CD8-positive, alpha-beta memory T cell (primary cell): ENCODE measurements at places on chromosomes 1 and 21. TPM values are rescaled to one million over a fixed set of nuclear protein-coding genes. Genes with fewer than 3 reads are reported as not detected.
A peak's percentile ranks its signal among the peaks of the same experiment; 100 is the strongest.

MAP1LC3C gene
- not detected for total RNA-seq

PLEKHN1 gene
- total RNA-seq = 3.5 TPM

LCE1F gene
- total RNA-seq = not detected

BATF3 gene
- 159 TPM for total RNA-seq

TMEM35B gene
- 31.3 TPM for total RNA-seq

DNA sequence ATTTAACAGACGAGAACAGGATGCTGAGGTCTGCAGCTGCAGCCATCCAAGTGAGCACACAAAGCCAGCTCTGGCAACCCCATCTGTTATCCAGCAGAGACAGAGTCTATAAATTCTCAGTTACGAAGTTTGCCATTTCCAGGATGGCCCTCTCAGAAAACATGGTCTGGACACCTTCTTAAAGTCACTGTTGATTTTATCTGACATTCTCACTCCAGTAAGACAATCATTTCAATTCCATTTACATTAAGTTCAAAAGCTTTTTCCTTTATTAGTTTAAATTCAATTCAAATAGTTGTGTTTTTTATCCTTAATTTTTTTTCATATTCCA, 125.5 kb downstream of the DMRTB1 start:
- no peak for DNase-seq

DNA sequence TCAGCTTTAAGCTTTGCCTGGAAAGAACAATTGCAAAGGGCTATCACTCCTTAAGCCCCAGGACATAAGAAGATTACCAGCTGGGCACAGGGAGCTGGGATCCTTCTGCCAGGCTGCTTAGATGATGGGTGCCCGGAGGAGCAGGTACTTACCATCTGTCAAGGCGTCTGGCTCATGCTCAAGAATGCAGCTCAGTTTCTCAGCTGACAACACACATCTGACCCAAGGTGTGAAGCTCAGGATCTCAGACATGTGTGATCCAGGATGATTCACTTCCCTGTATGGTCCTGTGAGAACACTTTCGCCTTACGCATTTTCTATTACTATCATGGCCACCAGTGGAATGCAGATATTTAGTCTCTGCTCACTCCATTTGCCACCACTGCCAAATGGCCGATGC, 14.7 kb upstream of the DISC1 start:
- DNase-seq = no peak

DNA sequence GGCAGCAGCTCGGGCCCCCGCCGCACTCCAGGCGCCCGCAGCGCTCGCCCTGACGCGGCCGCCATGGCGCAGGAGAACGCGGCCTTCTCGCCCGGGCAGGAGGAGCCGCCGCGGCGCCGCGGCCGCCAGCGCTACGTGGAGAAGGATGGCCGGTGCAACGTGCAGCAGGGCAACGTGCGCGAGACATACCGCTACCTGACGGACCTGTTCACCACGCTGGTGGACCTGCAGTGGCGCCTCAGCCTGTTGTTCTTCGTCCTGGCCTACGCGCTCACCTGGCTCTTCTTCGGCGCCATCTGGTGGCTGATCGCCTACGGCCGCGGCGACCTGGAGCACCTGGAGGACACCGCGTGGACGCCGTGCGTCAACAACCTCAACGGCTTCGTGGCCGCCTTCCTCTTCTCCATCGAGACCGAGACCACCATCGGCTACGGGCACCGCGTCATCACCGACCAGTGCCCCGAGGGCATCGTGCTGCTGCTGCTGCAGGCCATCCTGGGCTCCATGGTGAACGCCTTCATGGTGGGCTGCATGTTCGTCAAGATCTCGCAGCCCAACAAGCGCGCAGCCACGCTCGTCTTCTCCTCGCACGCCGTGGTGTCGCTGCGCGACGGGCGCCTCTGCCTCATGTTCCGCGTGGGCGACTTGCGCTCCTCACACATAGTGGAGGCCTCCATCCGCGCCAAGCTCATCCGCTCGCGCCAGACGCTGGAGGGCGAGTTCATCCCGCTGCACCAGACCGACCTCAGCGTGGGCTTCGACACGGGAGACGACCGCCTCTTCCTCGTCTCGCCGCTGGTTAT, 2.8 kb downstream of the KCNJ9 start:
- DNase-seq = peak; percentile 60

DNA sequence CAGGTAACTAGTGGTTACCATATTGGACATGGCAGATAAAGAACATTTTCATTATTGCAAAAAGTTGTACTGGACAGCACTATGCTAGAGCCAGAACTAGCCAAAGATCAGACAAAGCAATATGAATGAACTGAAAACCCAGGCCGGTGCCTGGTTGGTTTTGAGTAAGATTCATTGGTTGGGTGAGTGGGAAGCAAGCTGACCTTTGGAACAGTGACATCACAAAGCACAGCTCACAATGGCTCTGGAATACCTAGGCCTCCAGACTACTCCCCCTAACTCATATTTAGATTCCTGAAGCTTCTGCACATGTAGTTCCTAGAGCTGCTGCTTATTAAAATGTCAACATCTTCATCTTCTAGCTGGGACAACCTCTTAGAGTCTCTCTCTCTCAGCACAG, at the start of gene TMCO2:
Gene TMCO2 (plus strand): TSS at position 283 of the 400 bp plus-strand sequence. CDS start 57 bp downstream, at position 340.
- DNase-seq = no peak

GRCh38 chr1:19325958-19326747, 14.0 kb downstream of the SLC66A1 start:
- DNase-seq = no peak

GRCh38 chr1:3410142-3410925, 44.1 kb upstream of the ARHGEF16 start:
- no peak for DNase-seq

- peak; percentile 84 for DNase-seq
These were observed 51.9 kb downstream of the AGPAT3 start for GRCh38 chr21:43916691-43917514.
